ENCODE measurements at places on chromosomes 6 and 20. TPM values are rescaled to one million over a fixed set of nuclear protein-coding genes. Genes with fewer than 3 reads are reported as not detected.

The PROKR2 gene
- not detected for total RNA-seq

The TLDC2 gene
- total RNA-seq, result not detected

The HLA-DRB5 gene
- total RNA-seq, result not detected

The SH3BGRL2 gene
- 1.6 TPM for total RNA-seq

The YTHDF1 gene
- total RNA-seq, result 18.0 TPM

The SLC25A27 gene
- 5.9 TPM for total RNA-seq

The PRL gene
- total RNA-seq, result not detected

The SOX12 gene
- 4.0 TPM for total RNA-seq

The RNF182 gene
- 5.5 TPM for total RNA-seq

The ATRN gene
- 33.6 TPM for total RNA-seq

The SERPINB6 gene
- total RNA-seq, result 88.2 TPM

The PAK5 gene
- not detected for total RNA-seq

The GMNN gene
- total RNA-seq, result 25.2 TPM

The CST4 gene
- total RNA-seq, result not detected

The CLPSL1 gene
- total RNA-seq, result not detected

The KCNK5 gene
- 0.37 TPM for total RNA-seq

The HEY2 gene
- total RNA-seq, result not detected

The TAGAP gene
- total RNA-seq, result not detected

The CD109 gene
- total RNA-seq, result 79.4 TPM

The CD93 gene
- total RNA-seq, result under 0.01 TPM

The OPN5 gene
- not detected for total RNA-seq

The LHFPL5 gene
- not detected for total RNA-seq

The GPSM3 gene
- 1.1 TPM for total RNA-seq

The PSORS1C1 gene
- 0.39 TPM for total RNA-seq

The CTCFL gene
- not detected for total RNA-seq

The FAM162B gene
- total RNA-seq, result 0.73 TPM

The SCGN gene
- total RNA-seq, result not detected

The TMEM244 gene
- 0.78 TPM for total RNA-seq

The DBNDD2 gene
- 1.8 TPM for total RNA-seq

The C6orf58 gene
- not detected for total RNA-seq

The MOCS3 gene
- total RNA-seq, result 10.3 TPM

The CCM2L gene
- not detected for total RNA-seq

The OR2J3 gene
- not detected for total RNA-seq

The HLA-A gene
- 200 TPM for total RNA-seq

The BTN1A1 gene
- total RNA-seq, result under 0.01 TPM
